Mammary epithelial cell (primary cell): ENCODE measurements at places on chromosomes 11 and 22. TPM values are rescaled to one million over a fixed set of nuclear protein-coding genes. Genes with fewer than 3 reads are reported as not detected.

Gene PAMR1
- 4.2 TPM for polyA plus RNA-seq

Gene SHISAL1
- 2.9 TPM for polyA plus RNA-seq

Gene EIF3M
- 456 TPM for polyA plus RNA-seq

Gene PARVG
- not detected for polyA plus RNA-seq

Gene SPI1
- not detected for polyA plus RNA-seq

Gene RFPL3
- not detected for polyA plus RNA-seq

Gene GGTLC2
- not detected for polyA plus RNA-seq

DNA sequence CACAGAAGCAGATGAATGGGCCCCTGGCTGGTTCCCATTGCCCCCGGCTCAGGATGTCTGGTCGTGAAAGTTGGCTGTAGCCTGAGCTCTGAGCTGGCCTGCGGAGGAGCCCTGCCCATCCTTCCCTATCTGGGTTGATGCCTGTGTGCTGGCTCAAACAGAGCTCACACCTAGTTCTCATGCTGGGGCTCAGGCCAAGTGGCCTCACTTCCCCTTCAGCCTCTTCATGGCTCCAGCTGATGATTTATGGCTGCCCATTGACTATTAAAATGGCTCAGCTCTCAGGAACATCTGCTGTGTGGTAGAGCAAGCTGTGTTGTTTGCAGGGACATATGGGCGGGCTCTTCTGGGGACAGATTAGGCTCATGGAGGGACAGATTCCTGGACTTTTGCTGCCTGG is 64.7 kb downstream of the ADAMTS15 start:
- DNase-seq = no peak

- no peak for DNase-seq
Observed at GRCh38 chr11:65404638-65405339, 17.8 kb upstream of the NEAT1 start.

Gene ANO3
- polyA plus RNA-seq = not detected

DNA sequence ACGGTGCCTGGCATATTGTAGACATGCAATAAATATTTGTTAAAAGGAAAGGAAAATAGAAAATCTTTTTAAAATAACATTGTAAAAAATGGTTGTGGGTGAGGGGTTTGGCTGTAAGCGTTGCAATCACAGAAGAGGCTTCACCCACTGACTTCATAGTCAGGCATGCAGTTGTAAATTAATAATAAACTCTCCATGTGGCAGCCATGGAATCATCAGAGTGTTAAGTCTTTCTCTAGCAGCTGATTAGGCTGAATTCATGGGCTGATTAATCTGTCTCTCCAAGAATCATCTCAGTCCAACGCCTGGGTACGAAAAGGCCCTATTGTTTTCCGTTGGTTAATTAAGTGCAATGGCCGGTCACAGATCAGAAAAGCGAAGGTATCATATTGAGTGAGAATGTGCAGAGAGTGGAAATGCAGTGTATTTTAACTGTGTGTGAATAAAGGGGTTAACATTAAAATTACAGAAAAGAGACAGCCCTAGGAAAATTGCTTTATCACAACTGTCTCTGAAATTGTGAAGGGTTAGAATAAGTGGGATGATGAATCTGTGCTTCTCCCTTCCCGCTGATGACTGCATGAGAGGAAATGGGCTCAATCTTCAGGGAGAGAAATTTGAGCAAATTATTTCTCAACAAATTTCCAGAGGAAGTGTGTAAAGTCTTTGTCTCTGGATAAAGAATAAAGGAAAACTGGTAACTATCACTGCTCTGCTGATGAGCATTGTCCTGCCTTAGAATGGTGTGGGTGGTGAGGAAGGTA is 269.0 kb downstream of the FAM76B start:
- DNase-seq = no peak

- DNase-seq = no peak
Observed at GRCh38 chr11:44167046-44167445, 71.6 kb downstream of the EXT2 start.

Gene PNPLA3
- polyA plus RNA-seq = 9.2 TPM

DNA sequence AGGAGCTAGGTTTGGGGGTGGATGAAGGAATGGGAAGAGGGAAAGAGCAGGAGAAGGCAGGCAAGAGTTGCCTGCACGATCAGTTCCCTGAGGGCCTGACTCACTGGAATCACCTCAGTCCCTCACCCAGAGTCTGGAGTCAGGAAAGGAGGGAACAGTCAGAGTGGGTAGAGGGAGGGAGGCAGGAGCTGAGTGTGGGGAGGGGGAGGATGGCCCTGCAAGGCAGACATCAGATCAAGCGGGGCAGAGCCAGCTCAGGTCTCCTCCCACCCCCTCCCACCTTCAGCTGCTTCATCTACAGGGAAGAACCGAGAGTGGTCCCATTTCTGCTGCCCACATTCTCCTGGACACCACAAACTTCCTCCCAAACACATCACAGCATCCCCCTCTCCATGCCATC is 58.9 kb downstream of the PDE2A start:
- no peak for DNase-seq

GRCh38 chr11:2580061-2580421 is 119.8 kb downstream of the KCNQ1OT1 start:
- no peak for DNase-seq

- peak; percentile 32 for DNase-seq
Observed at GRCh38 chr11:57464539-57465181, 4.3 kb downstream of the RTN4RL2 start.

Gene CD3D
- not detected for polyA plus RNA-seq

GRCh38 chr11:133576351-133576750 is 44.0 kb upstream of the OPCML start:
- no peak for DNase-seq

- no peak for DNase-seq
Observed at GRCh38 chr22:38032681-38033521, 24.3 kb upstream of the PICK1 start.

GRCh38 chr11:128857341-128857740 is 9.8 kb downstream of the KCNJ1 start:
- no peak for DNase-seq

DNA sequence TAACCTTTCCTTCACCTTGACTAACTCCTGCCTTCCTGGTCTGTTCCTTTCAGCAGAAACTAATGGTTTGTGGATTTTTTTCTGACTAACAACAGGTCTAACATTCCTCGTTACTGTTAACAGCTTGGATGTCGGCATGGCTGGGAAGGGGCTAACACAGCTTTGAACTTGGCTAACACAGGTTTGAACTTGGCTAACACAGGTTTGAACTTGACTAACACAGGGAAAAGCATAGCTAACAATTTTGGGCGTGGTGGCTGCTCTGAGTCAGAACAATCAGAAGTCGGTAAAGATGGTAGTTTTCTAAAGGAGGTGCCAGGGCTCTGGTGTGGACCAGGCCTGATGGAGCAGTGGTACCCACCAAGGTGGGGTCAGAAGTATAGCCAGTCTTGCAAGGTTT is 16.1 kb downstream of the MIAT start:
- DNase-seq = peak; percentile 86

GRCh38 chr11:72378704-72379383 is 55.5 kb downstream of the CLPB start:
- no peak for DNase-seq

Gene KCNJ1
- polyA plus RNA-seq = 0.06 TPM

- no peak for DNase-seq
Observed at GRCh38 chr22:19741053-19741452, 17.7 kb downstream of the GP1BB start.

DNA sequence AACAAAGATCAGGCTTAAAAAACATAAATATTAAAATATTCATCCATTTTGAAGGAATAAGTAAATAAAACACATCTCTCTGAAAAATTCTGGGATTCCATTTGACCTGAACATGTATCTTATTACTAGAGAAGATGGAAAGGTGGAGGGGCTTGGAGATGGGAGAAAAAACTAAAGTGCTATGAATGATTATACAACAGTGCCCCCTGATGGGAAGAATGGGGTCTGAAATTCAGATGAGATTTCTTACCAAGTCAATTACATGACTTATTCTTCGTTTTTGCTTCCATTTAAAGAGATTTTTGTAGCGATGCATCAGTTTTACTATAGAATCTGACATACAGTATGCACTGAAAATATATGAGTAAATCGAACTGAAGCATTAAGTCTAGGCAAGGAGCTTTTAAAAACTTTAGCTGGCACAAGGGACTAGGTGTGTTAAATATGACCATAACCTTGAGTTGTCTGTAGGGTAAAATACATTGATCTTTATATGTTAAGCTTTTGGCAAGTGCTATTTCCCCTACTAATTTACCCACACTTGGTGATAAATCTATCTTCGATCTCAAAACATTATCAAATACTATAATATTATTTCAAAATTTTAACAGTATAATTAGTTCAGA is 718.8 kb downstream of the CNTN5 start:
- DNase-seq = peak; percentile 1

GRCh38 chr11:118004543-118005223 is 18.5 kb downstream of the IL10RA start:
- no peak for DNase-seq

GRCh38 chr11:30502305-30502704 is 83.8 kb downstream of the MPPED2 start:
- DNase-seq = no peak

DNA sequence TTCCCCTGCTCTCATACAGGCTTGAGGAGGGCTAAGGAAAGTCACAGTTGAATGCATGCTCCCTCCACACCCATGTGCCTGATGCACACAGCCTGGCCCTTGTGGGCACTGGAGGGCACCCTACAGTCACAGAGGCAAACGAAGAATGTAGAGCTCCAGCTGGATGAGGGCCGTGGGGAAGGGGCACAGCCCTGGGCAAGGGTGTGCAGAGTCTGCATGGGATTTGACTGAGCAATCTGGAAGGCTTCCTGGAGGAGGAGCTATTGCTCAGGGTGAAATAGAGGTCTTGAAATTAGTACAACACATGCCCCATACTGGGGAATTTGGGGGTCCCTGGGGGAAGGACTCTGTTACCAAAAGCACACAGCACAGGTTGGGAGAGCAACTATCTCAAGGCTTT is 64.0 kb downstream of the KCNQ1 start:
- no peak for DNase-seq

DNA sequence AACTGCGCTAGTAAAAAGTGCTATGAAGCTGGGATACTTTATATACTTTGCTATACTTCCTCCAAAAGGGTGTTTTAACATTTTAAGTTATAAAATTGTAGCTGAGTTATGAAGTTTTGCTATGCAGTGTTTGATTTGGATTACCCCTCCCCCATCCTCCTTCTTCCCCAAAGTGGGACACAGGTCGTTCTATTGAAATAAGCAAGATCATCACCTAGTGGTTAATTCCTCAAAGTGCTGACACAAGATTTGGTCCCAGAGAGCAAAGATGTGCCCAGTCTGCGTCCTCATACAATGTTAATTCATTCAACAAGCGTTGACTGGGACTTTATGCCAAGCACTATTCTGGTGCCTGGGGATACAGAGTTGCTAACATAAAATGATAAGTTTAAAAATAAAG is 78.5 kb downstream of the SPON1 start:
- no peak for DNase-seq

DNA sequence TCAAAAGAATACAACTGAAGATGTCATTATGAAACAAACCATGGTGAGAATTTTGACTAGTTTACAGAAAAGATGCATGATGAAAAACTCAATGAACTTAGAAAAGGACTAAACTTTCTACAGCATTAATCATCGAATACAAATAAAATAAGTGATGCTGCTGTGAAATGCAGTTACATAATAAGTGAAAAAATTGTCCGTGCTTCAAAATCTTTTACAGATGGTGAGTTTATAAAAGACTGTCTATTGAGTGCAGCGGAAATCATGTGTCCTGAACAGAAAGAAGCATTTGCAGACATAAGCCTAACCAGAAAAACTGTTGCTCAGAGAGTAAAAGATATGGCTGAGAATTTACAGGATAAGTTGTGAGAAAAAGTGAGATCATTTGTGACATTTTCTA is 33.8 kb downstream of the NEAT1 start:
- no peak for DNase-seq

- DNase-seq = no peak
Observed at GRCh38 chr11:78800096-78800690, 225.5 kb upstream of the NARS2 start.

GRCh38 chr22:38739300-38740055 is 16.3 kb downstream of the SUN2 start:
- no peak for DNase-seq

- no peak for DNase-seq
Observed at GRCh38 chr11:86132667-86133249, 63.9 kb upstream of the PICALM start.

Gene SLC5A4
- not detected for polyA plus RNA-seq

Gene TMEM25
- polyA plus RNA-seq = 16.9 TPM

DNA sequence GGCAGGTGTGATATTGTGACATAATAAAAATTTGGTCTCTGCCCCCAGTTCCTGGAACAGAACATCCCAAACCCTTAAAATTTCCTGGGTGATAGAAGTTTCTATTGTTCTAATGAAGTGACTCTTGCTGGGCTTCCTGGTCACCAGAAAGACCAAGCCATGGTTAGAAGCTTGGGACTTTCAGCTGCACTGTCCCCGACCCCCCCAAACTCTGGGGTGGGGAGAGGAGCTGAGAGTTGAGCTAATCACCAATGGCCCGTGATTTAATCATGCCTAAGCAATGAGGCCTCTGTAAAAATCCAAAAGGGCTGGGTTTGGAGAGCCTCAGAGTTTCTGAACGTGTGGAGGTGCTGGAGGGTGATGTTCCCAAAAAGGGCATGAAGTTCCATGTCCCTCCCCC is 54.8 kb upstream of the FTH1 start:
- DNase-seq = no peak

DNA sequence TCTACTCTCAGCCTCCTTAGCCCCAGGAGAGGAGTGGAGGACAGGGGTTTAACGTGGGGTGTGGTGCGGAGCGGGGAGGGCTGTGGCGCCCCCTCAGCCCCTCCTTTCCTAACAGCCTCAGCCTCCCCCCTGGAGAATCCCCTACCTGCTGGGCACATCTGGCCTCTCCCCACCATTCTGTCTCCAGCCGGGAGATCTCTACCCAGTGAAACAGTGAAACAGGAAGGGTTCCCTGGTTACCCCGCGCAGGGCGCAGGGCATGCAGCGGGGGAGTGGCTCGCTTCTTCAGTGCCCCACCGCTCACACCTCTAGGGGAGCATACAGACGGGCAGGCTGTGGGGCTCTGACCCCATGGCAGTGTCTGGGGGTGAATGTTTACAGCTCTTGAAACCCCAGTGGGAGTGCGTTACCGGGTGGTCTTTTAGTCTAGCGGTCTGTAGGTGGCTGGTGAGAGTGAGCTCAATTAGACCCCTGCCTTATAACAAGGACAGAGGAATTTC is 54.7 kb upstream of the CCDC188 start:
- DNase-seq = no peak

Gene MPPED2
- not detected for polyA plus RNA-seq

DNA sequence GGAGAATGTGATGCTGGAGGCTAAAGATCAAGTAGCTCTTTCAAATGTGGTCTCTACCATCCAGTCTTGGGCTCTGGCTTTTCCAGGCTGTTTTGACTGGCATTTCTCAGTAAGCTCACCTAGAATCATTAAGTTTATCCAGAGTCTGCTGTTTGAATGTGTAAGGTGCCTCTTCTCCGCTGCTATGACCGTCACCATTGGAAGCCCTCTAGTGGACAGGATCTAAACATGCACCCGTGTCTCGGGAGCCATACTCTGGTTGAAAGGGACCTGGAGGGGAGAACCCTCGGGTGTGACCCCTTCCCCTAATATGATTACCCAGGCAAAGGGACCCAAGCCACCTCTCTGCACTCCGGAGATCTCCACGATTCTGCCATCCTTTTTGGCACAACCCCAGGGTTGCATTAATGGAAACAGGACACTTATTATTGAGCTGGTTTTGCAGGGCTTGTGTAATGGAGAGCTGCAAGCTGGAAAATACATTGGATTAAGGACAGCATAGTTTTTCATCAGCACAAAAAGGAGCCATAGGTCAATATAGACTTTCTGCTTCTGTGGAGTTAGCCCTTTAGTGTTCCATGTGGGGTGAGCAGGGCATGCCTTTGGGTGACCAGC is 191.0 kb upstream of the LARGE1 start:
- peak; percentile 17 for DNase-seq

GRCh38 chr11:9250139-9250582 is 15.0 kb downstream of the DENND5A start:
- DNase-seq = no peak
